Common myeloid progenitor, CD34-positive (primary cell): ENCODE measurements at places on chromosomes 7 and 10.
A peak's percentile ranks its signal among the peaks of the same experiment; 100 is the strongest.

- DNase-seq, result no peak
- no peaks in the 10 kb centered on the region for H3K36me3 ChIP-seq
- H3K27ac ChIP-seq, result no peak overlapping the region
Measured at GRCh38 chr10:89479771-89480446, 55.5 kb downstream of the SLC16A12 start.

GRCh38 chr7:141190495-141190894 is 116.6 kb downstream of the TMEM178B start:
- no peak overlapping the region for H3K4me3 ChIP-seq
- DNase-seq, result no peak
- no peaks in the 10 kb centered on the region for H3K27me3 ChIP-seq
- H3K4me1 ChIP-seq, result no peaks in the 10 kb centered on the region
- no peak overlapping the region for H3K27ac ChIP-seq

DNA sequence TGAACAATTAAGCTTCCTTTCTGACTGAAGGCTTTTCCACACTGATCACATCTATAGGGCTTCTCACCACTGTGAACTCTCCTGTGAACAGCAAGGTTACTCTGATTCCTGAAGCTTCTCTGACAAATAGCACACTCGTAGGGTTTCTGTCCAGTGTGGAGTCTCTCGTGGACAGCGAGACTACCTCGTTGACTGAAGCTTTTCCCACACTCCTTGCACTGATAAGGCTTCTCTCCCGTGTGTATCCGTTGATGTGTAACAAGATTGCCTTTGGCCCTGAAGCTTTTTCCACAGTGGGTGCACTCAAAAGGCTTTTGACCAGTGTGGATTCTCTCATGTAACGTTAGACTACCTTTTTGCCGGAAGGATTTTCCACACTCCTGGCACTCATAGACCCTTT is 4.4 kb downstream of the ZNF32 start:
- H3K27ac ChIP-seq, result no peak overlapping the region
- peaks cover 33% of the 10 kb centered on the region for H3K36me3 ChIP-seq
- H3K4me1 ChIP-seq, result no peaks in the 10 kb centered on the region
- no peak overlapping the region for H3K4me3 ChIP-seq
- H3K27me3 ChIP-seq, result no peaks in the 10 kb centered on the region

GRCh38 chr7:111730476-111731300 is 168.4 kb upstream of the IMMP2L start:
- DNase-seq, result peak; percentile 57
- no peak overlapping the region for H3K4me3 ChIP-seq
- H3K4me1 ChIP-seq, result no peaks in the 10 kb centered on the region
- no peaks in the 10 kb centered on the region for H3K27me3 ChIP-seq
- no peak overlapping the region for H3K27ac ChIP-seq
- H3K36me3 ChIP-seq, result no peaks in the 10 kb centered on the region

- H3K4me1 ChIP-seq, result no peaks in the 10 kb centered on the region
- no peak overlapping the region for H3K4me3 ChIP-seq
- H3K27ac ChIP-seq, result no peak overlapping the region
- DNase-seq, result peak; percentile 17
- H3K27me3 ChIP-seq, result no peaks in the 10 kb centered on the region
Measured at GRCh38 chr7:40782836-40783235, 648.0 kb downstream of the SUGCT start.

GRCh38 chr7:88127637-88128290 is 92.1 kb downstream of the SRI start:
- DNase-seq, result no peak
- no peak overlapping the region for H3K4me3 ChIP-seq
- H3K36me3 ChIP-seq, result no peaks in the 10 kb centered on the region
- no peaks in the 10 kb centered on the region for H3K27me3 ChIP-seq
- no peak overlapping the region for H3K27ac ChIP-seq

GRCh38 chr10:14605231-14605925 is 169.3 kb downstream of the FAM107B start:
- H3K27me3 ChIP-seq, result peaks cover 11% of the 10 kb centered on the region
- H3K27ac ChIP-seq, result no peak overlapping the region
- H3K36me3 ChIP-seq, result no peaks in the 10 kb centered on the region
- H3K4me3 ChIP-seq, result no peak overlapping the region

- H3K36me3 ChIP-seq, result no peaks in the 10 kb centered on the region
- DNase-seq, result no peak
- no peaks in the 10 kb centered on the region for H3K27me3 ChIP-seq
- H3K4me3 ChIP-seq, result no peak overlapping the region
- H3K27ac ChIP-seq, result no peak overlapping the region
Measured at GRCh38 chr10:114694752-114695151, 36.7 kb upstream of the ABLIM1 start.
